Activated CD4-positive, alpha-beta T cell treated with anti-CD3 and anti-CD28 coated beads, Interleukin-2, amount 10 ng/mL, durations not matched to agents 24 days and 14 days (primary cell): ENCODE measurements at places on chromosomes 7 and 10. TPM values are rescaled to one million over a fixed set of nuclear protein-coding genes. Genes with fewer than 3 reads are reported as not detected.

- DNase-seq: no peak
Measured at GRCh38 chr7:136359333-136359903, 382.3 kb upstream of the MTPN start.

DNA sequence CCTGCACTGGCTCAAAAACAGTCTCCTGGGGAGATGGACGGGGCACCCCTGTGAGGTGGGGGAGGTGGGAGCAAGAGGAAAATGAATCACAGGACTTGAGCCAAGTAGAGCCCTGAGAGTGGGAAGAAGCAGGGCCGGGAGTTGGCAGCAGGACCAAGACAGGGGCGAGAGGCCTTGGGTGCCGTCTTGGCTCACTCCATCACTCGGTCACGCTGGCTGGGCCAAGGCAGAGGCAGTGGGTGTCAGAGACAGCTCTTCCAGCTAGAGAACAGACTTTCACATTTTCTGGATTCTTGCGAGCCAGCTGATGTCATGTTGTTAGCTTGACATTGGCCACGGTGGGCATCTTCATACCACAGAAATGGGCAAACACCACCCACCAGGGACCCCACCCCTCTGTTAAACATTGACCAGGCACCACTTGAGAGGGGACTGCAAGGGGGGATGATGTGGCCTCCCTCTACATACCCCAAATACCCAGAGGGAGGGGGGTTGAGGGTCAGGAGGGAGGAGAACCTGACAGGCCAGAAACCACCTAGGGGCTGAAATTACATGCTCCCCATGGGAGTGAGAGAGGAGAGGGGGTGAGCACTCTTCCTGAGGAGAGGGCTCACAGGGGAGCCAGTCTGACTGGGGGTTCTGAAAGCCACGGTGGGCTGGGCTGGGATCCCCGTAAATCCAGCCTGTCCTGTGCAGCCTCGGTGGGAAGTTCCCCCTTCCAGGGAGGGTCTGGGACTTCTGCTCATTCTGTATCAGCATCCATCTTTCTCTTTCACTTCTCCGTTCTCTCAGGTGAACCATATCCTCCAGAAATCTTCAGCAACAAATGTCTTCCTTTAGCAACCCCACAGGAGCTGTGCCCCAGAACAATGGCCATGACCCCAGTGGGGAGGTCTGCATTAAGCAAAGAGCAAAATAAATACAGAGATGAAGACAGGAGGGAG is 19.6 kb downstream of the CAMK2B start:
- DNase-seq: no peak

DNA sequence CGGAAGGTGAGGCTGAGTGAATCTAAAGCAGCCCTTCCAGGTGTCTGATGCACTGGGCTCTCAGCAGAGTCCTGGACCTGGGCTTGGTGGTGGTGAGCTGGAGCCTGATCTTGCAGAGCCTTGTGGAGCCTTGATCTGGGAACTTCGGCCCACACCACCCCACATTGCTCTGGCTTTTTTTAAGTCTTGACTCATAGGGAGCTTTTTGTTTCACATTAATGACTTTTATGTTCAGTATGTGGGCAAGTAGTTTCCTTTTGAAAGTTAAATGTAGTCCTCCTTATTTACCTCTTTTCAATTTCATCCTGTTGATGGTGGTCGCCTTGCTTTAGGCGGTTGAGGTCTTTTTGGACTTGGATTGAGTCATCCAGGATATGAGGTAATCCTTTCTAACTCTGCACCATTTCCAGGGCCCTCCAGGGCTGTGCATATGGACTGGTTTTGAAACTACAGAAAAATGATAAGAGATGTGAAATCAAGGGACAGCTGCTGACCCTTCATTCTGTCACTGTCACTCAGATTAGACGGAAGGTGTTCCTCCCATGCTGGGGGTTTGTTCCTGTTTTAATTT is 2.9 kb upstream of the NRAP start:
- peak; percentile 67 for DNase-seq

DNA sequence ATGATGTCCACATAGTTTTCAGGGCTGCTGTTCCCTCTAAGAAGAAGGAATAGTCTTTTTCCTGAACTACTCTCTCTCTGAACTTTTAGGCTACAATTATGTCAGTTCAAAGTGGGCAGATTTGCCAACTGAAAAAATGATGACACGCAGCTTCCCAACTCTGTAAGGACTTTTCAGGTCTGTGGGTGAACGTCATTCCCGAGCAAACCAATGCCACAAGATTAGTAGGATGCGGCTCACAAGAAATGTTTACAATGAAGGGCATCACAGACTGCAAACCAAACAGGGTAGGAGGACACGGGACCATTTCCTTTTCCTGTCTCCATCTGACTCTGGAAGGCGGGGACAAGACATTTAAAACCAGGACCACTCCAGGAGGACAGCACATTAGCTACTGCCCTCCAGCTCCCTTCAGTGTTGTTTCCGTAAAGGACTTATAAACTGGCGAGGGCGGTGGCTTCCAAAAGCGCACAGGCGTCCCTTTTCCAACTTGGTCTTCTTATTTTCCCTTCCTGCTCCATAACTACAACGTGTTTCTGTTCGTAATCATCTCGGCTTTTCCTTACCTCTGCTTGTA is 539 bp upstream of the MKLN1 start:
- DNase-seq: peak; percentile 78

GRCh38 chr7:26987338-26987737 is 108.5 kb downstream of the HOXA1 start:
- DNase-seq: no peak

- no peak for DNase-seq
Measured at GRCh38 chr7:24284699-24285506, 913 bp downstream of the NPY start.

DNA sequence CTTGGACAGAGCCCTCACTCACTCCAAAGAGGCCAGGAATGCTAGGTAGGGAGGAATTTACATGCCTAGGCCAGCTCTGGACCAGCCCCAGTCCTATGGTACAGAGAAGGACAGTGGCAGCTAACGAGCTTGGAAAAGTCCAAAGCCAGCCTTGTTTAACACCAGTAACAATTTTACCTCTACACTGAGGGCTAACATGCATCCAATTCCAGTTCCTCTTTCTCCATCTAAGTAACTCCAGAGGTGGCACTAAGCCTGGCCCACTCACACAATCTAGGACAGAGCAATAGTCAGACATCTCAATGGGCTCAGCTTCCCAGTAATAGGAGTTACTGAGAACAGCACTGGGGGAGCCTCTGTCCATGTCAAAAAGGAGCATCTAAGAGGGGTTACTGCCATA is 5.7 kb upstream of the LCOR start:
- no peak for DNase-seq

DNA sequence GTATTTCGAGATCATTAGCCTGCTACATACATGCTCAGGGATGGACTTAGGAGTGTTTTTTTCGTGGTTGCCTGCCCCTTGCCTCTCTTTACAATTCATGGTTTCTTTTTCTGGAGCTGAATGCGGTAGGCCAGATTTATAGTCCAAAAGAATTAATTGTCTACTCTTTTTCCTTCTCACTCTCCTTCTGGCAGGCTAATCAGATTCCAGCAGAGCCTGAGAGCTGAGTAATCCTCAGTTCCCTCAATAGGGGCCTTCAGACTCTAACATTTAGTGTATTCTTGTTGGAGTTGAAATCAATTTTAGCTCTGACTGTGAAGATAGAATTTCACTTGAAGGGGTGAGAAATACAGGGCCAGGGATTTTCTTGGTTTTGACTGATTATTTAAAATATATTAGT is 16.4 kb downstream of the SORCS3 start:
- DNase-seq: no peak

The GPR158 gene
- not detected in 2 replicates for total RNA-seq

The ZP3 gene
- total RNA-seq: 7.4 and 7.5 TPM in 2 replicates
